ENCODE measurements at places on chromosomes 4 and X.

DNA sequence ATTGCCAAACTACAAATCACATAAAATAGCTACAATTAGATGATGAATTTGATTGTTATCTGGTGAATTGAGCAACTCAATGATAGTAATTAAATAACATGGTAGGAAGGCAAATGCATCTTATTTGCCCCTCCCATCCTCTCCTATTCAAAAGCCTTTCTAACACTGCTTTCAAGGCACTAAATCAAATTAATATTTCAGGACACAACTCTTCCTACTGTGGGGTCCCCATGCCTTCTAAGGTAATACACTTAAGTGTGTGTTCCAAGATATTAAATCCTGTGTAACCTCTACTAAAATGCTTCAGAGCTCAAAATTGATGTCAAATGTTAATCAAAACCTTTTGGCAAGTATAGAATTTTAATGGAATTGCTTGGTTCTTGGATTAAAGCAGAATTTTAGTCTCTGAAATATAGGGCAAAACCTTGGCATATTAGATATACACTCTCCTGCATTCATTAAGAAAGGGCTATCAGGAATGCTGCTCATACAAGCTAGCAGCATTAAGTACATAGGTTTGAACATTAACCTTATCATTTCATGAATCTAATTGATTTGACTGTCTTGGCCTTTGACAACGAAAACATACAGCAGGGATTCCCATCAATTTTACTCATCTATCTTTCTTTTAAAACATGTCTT lies 371.8 kb upstream of the GALNTL6 start:
- no peak for DNase-seq

- no peak for DNase-seq
These were observed 29.9 kb downstream of the C4orf51 start for GRCh38 chr4:145709843-145710242.

DNA sequence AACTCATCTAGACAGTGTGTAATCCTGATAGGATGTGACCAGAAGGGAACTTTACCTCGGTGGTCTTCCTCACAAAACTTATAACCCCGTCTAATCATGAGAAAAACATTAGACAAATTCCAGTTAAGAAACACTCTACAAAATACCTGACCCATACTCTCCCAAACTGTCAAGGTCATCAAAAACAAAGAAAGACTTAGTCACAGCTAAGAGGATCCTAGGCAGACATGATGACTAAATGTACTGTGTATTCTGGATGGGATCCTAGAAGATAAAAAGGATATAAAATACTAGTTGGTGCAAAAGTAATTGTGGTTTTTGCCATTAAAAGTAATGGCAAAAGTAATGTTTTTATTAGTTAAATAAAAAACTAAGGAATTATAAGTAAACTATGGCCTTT lies 81.6 kb downstream of the DTHD1 start:
- DNase-seq = no peak

DNA sequence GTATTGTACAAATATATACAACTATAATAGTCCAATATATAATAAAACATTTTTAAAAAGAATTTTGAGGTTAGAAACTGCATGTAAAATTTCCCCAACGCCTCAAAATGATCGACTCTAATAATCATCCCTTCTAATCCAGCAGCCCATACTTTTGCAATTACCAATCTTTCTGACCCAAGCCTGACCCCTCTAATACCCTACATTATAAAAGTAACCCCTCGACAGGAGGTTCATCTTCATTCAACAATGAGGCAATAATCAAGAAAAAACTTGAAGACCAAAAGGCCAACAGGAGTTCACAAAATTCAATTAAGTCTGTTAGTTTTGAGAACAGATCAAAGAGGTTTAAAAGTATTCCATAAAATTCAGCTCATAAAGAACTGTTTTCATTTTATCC lies 393.5 kb downstream of the GPM6A start:
- no peak for DNase-seq

- no peak for DNase-seq
These were observed 14.7 kb upstream of the PDE6B start for GRCh38 chr4:610411-611261.

DNA sequence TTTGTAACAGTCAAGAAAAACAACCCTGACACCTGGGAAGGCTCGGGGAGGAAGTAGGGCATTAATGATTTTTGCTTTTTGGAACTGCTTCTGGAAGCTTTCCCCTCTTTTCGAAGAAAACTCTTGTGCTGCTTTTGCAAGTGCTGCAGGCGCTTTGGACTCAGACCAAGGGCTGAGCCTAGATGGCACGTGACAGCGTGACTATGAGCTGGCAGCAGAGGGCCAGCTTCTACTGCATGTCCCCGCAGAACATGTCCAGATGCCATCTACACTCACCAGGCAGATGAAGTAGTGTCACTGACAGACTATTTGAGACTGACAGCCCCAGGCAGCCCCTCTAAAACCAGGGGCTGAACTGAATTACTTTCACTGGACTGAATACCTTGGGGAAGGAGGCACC lies 6.2 kb downstream of the NR0B1 start:
- no peak for DNase-seq

- no peak for DNase-seq
These were observed 182.0 kb downstream of the ANKRD50 start for GRCh38 chr4:124530464-124531077.

DNA sequence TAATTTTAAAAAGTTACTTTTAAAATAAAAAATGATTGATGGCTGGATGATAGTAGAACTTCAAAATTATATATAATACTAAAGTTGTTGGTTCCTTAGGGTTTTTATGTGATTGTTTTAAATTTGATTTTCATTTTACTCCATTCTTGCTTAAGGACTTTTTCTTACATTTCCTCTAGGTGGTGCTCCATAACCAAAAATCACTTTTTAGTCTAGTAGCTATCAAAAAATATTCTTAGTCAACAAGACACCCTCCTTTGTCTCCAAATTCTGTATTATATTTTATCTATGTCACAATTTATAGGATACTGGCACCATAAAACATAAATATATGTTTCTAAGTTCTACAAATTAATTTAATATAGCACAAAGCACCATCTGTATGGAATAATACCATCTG lies 67.2 kb upstream of the BRWD3 start:
- DNase-seq = no peak

DNA sequence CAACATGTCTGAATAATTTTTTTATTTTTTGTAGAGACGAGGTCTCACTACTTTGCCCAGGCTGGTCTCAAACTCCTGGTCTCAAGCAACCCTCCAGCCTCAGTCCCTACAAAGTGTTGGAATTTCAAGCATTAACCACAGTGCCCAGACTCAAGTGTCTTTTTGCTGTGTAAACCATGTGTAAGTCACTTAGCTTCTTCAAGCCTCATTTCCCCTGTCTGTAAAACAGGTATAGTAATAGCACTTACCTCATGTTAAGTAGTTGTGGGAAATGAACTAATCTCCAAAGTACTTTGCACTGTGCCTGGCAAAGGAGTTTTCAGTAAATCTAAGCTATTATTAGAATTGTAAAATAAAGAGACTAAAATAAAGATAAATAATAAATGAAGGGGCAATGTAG lies 35.7 kb downstream of the STBD1 start:
- no peak for DNase-seq

DNA sequence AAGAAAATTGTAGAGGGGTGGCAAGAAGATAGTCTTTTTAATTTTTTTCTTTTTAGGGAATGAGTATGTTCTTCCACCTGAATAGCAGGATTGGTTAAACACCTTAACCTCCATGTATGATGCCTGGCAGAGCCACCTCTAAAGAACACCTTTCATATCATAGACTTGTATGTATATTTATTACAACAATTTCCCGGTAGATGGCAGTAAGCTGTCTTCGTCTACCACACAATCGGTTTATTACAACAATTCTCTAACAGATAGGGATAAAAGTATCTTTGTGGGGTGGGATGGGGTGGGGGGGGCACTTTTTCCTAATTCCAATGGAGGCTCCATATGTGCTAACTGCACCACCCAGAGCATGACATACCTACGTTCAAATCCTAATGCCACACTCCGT lies 255.5 kb downstream of the LDB2 start:
- no peak for DNase-seq

DNA sequence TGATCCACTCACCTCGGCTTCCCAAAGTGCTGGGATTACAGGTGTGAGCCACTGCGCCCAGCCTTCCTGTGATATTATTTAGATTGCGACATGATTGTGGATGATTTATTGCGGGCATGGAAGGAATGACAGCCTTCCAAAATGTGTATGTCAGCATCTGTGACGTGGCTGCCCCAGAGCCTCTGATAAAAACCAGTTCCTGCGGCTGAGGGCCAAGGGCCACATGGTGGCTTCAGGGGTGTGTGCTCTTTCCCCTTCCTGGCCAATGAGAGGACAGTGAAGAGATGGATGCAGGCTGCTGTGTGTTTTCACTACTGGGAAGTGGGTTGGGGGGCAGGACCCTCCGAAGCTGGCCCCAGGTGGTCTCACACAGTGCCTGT lies 57.4 kb upstream of the HGFAC start:
- no peak for DNase-seq

GRCh38 chr4:88189881-88190585 lies 31.6 kb upstream of the ABCG2 start:
- no peak for DNase-seq

DNA sequence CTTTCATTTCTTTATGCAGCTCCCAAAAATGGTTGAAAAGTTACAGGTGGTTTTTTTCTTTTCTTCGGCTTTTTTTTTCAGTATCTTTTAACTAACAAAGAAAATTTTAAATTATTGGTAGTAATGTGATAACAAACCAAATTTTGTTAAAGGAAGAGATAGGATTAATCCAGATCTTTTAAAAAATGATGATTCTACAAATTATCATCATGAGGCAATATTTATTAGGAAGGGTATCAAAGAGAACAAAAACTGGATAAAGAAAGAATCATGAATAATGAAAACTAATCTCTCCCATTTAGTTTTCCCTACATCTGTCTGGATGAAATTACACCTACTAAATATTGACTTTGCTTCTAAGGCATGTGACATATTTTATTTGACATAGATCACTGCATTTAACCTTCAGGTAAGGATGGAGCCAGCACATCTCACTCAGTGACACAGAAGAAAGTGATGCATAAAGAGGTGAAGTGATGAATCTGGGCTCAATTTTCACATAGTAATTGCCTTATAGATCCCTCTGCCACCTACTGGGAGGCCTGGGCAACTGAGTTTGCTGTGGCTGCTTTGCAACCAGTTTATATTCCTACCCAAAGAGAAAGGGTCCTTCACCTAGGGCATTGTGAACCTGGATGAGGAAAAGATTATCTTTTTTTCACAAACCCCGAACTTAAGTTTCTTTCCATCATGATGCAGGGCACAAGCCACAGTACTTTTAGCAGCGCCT lies 155.6 kb downstream of the HNRNPD start:
- DNase-seq = no peak

DNA sequence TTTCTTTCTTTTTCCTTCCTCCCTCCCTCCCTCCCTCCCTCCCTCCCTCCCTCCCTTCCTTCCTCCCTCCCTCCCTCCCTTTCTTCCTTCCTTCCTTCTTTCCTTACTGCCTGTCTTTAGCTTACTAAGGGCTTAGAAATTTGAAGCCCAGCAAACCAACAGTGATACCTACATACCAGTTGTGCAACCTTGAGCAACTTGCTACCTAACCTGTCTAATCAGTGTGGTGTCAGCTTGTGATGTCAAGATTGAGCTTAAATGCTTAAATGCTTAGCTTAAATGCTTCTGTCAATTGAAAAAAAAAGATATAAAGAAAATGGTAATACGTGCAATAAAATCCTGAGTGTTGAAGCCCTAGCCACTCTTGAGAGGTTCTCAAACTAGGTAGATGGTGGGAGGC lies 728.6 kb downstream of the TRIML1 start:
- no peak for DNase-seq

GRCh38 chrX:107549504-107549903 lies 78.8 kb upstream of the PRPS1 start:
- DNase-seq = peak; percentile 22

Measured in T-cell (primary cell).